ENCODE measurements at places on chromosomes 6 and 20. TPM values are rescaled to one million over a fixed set of nuclear protein-coding genes. Genes with fewer than 3 reads are reported as not detected.

DNA sequence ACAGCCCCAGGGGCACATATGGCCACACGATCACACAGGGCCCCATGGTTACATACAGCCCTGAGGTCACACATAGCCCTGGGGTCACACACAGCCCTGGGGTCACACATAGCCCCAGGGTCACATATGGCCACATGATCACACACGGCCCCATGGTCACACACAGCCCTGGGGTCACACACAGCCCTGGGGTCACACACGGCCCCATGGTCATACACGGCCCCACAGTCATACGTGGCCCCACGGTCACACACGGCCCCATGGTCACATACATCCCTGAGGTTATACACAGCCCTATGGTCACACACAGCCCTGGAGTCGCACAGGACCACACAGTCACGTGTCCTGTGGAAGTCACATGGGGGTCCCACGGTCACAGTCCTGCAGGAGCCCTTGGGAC, 120.1 kb downstream of the AGPAT4 start:
- DNase-seq = no peak

DNA sequence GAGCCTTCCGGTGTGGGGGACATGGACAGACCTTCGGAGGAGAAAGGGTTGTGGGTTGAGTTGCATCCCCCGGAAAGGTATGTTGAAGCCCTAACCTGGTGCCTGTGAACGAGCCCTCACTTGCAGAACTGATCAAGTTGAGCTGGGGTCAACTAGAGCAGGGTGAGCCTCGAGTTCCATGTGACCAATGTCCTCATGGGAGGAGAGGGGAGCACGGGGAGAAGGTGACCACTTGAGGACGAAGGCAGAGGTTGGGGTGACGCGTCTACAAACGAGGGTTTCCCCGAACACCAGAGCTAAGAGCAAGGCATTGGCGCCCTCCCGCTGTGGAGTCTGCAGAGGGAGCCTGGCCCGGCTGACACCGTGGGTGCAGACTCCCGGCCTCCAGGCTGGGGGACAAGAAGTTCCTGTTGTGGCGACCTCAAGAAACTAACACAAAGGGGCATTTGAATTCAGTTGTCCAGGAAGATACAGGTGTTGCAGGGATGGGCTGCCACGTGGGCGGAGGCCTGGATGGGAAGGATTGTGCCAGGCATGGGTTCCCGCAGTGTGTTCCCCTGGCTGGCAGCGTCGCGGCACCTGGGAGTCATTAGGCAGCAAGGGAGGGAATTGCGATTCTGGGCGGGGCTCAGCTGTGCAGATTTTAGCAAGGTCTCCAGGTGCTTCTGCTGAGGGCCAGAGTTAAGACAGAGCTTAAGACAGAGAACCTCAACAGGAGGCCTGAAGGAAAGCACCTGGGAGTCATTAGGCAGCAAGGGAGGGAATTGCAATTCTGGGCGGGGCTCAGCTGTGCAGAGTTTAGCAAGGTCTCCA, 20.4 kb upstream of the UNC93A start:
- DNase-seq = no peak

DNA sequence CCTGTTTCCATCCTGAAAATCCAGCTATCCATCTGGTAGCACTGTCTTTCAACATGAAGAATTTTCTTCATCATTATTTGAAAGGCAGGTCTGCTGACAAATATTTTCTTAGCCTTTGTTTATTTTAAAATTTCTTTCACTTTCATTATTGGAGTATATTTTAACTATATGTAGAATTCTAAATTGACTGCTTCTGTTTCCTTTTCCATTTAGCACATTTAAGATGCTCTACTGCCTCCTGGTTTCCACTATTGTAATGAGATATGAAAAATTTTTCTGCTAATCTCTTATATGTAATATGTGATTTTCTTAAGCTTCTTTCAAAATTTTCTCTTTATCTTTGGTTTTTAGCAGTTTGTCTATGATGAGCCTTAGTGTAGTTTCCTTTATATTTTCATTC, 97.3 kb downstream of the TBC1D32 start:
- DNase-seq = no peak

DNA sequence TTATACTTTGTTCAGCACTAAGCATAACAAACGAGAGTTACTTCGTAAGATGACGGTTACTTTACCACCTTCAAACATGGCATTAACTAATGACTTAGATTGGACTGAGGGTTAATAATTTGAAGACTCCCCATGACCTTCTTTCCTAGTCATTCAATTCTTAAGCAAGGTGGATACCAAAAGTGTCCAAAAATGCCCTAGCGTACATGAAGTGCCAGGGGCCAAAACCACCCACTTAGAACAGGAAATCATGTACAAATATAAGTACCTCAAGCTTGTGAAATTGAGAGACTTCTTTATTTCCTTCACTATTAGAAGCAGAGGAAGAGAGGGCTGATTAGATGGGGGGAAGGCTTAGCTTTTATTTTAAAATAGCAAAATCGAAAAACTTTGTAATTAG, 166.4 kb downstream of the ATXN1 start:
- DNase-seq = no peak

- no peak for DNase-seq
These were observed 32.2 kb upstream of the ASXL1 start for GRCh38 chr20:32325706-32326503.

DNA sequence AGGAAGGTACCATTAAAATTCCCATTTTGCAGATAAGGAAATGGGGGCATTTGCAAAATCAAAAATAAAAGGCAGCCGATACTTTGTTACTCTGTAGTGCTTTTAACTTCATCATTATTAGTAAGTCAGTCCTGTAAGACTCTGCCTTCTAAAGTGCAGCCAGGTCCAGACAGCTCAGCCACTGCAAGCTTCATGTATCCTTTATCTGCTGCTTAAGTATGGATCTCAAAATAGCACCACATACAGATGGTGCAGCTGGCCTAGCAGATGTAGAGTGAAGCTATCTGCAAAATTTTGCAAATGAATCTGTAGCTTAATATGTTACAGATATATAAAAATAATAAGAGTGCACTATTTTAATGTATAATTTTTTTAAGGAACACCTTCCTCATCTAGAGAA, 53.4 kb downstream of the NUS1 start:
- DNase-seq = no peak

- no peak for DNase-seq
These were observed 569.7 kb downstream of the NKAIN2 start for GRCh38 chr6:124373386-124373785.

DNA sequence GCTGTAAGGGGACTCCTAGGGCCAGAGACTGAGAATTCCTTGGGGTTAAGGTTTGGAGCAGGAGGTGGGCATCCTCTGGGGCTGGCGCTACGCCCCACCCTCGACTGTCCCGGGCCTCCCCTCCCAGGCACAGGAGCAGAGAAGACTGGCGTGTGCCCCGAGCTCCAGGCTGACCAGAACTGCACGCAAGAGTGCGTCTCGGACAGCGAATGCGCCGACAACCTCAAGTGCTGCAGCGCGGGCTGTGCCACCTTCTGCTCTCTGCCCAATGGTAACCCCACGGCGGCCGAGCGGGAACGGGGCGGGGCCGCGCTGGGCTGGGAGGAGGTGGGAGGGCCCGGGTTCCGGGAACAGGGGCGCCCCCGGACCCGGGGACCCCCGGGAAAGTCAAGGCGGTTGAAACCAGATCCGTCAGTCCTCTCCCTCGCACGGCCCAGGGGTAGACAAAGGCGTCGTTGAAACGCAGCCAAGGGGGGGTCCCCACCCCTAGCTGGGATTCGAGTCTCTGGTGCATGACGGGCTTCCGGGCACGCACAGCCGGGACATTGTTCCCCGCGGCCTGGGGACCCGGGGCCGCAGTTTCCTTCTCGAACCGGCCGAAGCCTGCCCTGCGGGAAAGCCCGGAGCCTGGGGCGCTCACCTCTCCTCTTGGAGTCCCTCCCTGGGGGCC, 844 bp downstream of the WFDC2 start:
- no peak for DNase-seq

GRCh38 chr6:136775081-136775480, 17.2 kb downstream of the MAP3K5 start:
- no peak for DNase-seq

DNA sequence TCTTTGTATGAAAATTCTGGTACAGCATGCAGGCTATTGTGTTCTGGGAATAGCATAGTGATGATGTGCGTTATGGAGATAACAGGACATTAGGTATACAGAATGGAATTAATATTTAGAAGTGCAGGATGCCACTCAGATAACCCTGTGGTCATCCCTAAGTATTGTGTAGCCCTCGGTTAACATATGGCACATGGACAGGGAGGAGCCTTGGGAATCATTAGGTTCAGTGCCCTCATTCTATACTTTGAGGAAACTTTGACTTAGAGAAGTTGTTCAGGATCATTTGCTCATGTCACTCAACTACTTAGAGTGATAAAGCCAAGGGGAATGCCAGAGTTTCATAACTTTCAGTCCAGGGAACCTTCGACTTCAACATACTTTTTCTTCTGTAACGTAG, 185.9 kb downstream of the UST start:
- DNase-seq = no peak

The GTSF1L gene
- total RNA-seq = not detected

Data from hematopoietic multipotent progenitor cell (in vitro differentiated cells).